Activated CD4-positive, alpha-beta T cell treated with anti-CD3 and anti-CD28 coated beads for 48 hours (primary cell): ENCODE measurements at places on chromosomes 2 and 18.
A peak's percentile ranks its signal among the peaks of the same experiment; 100 is the strongest.

- no peak for DNase-seq
Measured at GRCh38 chr2:139045524-139045923, 265.3 kb upstream of the NXPH2 start.

- no peak for DNase-seq
Measured at GRCh38 chr2:145108959-145109710, 589.2 kb upstream of the ZEB2 start.

DNA sequence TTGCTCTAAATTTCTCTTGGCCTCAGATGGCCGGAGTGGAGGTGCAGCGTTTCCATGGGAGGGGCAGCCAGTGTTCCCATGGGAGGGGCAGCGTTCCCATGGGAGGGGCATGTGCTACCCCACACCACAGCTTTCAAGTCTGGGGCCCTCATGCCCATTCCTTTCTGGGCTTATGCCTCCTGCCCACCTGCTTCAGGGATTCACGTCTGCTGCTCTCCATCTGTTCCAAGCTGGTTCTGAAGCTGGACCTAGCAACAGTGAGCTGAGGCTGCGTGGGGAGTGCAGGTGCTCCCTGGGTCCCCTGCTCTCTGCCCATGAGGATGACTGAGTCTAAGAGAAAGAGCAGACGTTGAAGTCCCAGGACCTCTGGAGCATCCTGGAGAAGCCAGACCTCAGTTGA is 243.1 kb upstream of the PXDN start:
- DNase-seq, result no peak

DNA sequence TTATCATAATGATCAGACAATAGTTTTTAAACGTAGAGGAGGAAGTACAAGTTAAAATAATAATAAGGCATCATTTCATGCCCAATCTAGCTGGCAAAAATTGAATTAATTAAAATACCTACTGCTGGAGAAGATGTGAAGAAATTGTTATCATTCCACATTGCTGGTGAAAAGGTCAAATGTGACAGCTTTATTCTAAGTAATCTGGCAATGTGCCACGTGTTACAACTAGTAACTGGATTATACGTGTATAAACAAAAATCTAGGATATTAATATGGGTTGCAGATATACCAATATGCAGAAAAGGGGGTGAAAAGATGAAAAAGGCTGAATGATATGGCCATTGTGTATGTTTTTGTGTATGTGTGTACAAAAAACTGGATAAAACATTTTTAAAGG is 32.4 kb downstream of the SMAD2 start:
- no peak for DNase-seq

- no peak for DNase-seq
Measured at GRCh38 chr2:207937823-207938222, 87.5 kb downstream of the PLEKHM3 start.

DNA sequence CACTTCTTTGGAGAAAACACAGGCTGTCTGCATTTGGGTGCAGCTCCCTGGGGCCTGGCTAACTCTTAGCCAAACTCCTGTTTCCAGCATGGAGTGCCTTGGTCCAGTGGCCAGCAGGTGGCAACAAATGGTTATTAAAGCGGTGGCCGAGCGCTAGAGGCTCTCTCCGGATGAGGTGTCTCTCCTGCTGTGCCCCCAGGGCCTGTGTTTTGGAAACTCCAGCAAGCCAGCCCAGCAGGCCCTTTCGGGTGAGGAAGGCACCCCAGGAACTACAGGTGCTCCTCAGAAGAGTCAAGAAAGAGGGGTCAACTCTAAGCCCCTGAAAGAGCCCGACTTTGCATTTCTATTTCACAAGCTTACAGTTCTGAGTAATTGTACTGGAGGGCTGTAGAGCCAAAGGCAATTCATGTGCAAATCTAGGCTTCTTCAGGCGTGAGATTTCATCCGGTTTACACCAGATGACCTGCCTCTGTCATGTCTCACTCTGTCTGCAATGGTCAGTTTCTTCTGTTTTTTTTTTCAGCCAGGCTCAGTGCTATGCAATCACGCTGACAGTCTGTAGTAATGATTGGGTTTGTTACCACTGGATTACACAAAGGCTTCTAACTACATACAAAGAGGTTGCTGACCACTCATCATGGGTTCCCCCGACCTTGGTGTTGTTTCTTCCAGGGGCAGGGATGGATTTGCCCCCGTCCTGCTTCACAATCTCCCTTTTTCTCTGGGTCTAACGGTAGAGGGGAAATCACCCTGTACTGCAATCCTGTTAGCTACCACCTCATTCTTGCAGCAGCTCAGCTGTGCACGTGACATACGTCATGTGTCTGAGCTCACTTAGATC is 7.6 kb upstream of the CHRNA1 start:
- peak; percentile 66 for DNase-seq
